ENCODE measurements at places on chromosomes 11 and 22.

GRCh38 chr11:93348930-93349329 is 18.4 kb downstream of the DEUP1 start:
- DNase-seq, result no peak

DNA sequence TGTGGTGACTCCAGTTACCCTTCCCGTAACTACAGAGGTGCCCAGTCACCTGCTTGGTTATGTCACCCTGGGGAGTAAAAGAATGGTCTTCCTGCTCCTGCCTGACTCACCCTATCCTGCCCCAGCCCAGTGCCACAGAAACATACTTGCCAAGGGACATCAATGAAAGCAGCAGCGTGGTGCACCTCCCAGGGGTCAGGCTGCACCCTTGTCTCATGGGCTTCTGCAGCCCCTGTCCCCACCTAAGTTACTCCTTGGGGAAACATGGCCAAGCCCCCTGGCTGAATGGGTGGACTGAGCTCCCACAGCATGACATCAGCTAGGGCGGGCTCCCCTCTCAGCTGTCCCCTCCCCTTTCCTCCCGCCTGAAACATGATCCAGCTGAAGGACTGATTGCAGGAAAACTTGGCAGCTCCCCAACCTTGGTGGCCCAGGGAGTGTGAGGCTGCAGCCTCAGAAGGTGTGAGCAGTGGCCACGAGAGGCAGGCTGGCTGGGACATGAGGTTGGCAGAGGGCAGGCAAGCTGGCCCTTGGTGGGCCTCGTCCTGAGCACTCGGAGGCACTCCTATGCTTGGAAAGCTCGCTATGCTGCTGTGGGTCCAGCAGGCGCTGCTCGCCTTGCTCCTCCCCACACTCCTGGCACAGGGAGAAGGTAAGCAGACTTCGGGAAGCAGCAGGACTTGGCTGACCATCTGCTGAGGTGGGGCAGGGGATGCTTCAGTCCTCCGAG is at the start of gene HTR3A:
Gene HTR3A, plus strand, starts transcription at position 368 of the 730 bp plus-strand sequence. Its CDS starts 218 bp downstream, at position 586.
- DNase-seq, result peak; percentile 55

DNA sequence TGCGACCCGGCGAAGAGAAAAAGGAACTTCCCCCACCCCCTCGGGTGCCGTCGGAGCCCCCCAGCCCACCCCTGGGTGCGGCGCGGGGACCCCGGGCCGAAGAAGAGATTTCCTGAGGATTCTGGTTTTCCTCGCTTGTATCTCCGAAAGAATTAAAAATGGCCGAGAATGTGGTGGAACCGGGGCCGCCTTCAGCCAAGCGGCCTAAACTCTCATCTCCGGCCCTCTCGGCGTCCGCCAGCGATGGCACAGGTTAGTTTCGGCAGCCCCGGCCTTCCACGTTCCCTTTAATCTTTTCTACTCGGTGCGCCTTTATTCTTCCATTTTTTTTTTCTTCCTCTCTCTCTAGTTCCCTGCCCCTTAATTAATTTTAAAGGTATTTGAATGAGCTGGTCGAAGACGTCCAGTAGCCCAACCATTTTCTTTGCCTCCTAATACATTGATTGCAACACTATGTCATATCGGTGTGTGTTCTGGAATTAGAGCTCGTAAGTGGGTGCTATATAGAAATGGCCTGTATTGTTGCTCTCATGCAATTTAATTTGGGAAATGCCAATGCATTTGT is 537 bp downstream of the EP300 start:
- no peak for DNase-seq

- DNase-seq, result no peak
These were observed 5.8 kb downstream of the ISX start for GRCh38 chr22:35071784-35072183.

DNA sequence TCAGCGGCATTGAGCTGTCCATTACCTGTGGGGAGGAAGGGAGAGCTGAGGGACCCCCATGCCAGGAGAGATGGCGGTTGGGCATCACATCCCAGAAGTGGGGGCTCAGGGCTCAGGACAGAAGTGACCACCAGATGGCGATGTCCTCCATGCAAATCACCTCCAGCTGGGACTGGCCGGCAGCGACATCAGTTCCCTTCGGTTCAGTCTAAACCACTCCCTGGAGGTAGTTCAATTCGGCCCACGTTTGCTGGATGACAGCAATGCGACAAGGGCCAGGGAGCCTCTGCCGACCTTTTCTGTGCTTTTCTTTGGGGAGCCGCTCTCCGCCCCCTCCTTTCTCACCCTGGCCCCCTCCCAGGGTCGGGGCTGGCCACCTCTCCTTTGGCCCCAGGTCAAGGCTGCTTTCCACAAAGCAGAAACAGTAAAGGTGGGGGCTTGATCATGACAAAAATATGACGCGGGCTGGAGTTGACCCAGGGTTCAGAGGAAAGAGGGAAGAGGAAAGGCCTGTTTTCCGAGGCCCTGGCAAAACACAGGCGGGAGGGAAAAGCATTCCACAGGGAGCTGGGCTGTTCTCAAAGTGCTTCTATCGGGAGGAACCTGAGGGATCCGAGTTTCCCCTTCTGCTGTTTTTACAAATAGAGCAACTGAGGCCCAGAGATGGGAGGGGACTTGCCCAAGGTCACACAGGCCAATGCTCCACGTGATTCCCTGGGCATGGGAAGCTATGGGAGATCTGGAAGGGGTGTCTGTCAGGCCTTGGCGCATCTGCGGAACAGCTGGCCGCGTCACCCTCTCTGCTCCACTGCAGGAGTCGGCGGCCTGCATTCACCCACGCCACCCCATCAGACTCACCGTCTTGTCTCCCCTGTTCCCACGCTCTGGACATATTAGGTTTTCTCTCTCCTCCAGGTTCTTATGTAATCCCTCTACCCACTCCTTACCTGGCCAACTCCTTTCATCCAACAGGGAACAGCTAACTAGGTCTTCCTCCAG is 54.7 kb downstream of the FBXO7 start:
- DNase-seq, result peak; percentile 9

DNA sequence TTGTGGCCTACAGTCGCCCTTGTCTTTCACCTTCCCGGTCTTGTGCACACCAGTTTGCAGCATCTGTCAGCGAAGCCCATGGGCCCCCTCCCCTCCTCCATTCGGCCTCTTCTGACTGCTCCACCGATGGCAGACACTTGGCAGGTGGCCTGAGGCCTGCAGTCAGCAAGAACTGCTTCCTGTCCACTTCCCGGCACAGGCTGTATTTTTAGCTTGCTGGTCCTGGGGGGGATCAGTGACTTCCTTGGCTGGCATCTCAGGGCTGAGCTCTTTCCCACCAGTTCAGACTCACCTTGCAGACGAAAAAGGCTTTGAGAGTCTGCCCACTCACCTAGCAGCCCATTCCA is 106.4 kb downstream of the SYN3 start:
- no peak for DNase-seq

DNA sequence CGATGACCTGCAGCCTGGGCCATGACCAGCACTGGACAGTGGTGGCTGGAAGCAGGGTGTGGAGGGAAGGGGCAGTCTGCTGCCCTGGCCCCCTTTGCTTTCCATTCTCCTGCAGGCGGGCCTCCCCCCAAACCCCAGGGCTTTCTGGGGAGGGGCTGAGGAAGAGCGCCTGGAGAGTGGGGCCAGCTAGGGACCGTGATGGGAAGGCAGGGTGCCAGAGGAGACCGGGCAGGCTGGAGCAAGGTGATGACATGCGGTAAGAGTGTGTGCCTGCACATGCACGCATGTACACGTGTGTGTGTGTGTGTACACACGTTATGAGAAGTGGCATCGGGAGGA is 7.8 kb downstream of the OAF start:
- no peak for DNase-seq

DNA sequence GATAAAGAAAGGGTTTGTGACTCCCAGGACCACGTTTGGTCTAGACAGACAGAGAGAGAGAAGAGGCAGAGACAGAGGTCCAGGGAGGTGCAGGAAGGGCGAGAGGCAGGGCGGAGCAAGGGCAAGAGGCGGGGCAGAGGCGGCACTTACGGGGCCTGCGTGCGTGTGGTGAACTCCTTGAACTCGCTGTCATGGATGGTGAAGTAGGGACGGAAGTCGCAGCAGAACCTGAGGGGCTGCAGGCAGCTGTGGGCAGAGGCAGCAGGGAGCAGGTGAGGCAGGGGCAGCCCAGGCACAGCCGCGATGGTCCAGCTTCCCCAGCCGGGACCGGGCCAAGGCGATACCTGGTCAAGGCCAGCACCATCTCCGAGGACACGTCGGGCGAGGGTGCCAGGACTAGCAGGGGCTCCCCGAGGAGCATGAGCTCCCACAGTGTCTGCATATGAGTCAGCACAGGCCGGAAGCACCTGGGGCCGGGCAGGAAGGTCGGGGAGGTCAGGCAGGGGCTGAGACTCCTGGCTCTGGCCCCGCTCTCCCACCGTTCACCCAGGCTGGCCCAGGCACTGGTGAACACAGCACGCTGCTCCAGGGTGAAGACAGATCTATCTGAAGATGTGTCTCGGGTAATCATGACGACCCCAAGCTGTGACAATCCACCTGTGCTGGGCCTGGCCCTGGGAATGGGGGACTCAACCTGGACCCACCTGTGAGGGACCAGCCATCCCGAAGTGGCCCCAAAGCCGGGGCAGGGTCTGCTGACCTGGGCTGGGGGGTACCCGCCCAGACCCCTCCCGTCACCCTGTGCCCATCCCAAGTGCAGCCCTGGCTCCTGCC is 7.2 kb upstream of the PLXNB2 start:
- no peak for DNase-seq

- DNase-seq, result no peak
These were observed 366.7 kb upstream of the NARS2 start for GRCh38 chr11:78941226-78941851.

DNA sequence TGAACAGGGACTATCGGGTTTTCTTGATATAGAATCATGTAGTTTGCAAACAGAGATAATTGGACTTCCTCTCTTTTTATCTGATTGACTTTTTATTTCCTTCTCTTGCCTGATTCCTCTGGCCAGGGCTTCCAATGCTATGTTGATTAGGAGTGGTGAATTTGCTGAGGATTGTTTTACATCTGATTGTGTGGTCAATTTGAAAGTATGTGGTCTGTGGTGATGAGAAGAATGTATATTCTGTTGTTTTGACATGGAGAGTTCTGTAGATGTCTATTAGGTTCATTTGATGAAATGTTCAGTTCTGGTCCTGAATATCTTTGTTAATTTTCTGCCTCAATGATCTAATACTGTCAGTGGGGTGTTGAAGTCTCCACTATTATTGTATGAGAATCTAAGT is 713.2 kb upstream of the CCDC179 start:
- no peak for DNase-seq

DNA sequence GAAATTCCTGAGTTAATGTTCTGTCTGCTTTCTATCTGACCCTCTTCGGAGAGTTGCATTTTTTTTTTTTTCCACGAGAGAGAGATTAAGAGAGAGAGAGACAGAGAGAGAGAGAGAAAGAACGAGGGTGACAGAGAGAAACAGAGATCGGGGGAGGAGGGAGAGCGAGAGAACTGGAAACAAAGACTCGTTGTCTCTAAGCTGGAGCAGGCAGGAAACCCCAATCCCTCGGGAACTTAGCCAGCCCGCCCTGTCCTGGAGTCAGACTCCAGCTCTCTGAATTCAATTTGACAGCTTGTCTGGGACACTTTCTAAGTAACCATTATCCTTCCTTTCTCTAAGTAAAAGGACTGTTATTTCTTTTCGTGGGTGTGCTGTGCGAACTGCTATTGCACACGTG is 76.9 kb downstream of the KCNJ1 start:
- no peak for DNase-seq

DNA sequence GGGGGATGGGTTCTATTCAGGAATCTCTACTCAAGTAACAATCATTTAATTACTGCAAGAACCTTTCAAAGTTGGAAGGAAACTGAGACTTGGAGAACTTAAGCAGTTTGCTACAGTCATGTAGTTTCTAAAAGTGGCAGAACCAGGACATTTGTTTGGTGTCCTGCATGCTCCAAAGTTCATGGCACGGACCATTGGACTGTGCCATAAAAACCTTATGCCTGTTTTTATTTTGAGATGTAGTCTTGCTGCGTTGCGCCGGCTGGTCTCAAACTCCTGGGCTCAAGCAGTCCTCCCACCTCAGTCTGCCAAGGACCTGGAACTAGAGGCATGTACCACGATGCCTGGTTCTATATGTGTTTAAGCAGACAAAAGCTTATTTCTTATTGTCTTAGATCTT is 18.6 kb upstream of the AIFM3 start:
- DNase-seq, result no peak

DNA sequence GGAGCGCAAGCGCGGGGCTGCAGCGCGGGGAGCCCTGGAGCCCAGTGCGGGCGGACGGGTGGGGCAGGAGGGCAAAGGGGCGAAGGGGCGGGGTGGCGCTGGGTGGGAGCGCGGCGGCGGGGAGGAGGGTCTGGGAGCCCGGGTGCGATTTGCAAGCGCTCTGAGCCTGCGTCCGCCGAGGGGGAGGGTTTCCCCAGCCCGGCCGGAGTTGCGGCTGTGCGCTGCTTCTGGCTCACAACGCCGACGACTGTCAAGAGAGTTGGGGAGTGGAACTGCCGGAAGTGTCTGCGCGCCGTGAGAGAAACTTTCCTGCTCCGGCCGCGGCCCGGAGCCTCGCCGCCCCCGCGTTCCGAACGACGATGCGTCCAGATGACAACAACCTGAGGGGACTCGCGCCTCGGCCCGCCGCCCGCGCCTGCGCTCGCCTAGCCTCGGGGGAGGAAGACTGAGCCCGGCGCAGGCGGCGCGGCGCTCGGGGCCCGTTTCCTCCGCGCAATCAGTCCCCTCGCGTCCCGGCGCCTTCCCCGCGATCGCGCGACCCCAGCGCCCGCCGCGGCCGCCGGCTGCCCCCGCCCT is at the start of gene ARHGAP42:
Gene ARHGAP42, plus strand, starts transcription at position 235 of the 576 bp plus-strand sequence. CDS start 391 bp downstream, outside the sequence.
- peak; percentile 50 for DNase-seq

Measured in DMS 273 treated with DMSO at 0.1 percent for 48 hours (cell line).